ENCODE measurements at places on chromosomes 11 and 22. TPM values are rescaled to one million over a fixed set of nuclear protein-coding genes. Genes with fewer than 3 reads are reported as not detected.

DNA sequence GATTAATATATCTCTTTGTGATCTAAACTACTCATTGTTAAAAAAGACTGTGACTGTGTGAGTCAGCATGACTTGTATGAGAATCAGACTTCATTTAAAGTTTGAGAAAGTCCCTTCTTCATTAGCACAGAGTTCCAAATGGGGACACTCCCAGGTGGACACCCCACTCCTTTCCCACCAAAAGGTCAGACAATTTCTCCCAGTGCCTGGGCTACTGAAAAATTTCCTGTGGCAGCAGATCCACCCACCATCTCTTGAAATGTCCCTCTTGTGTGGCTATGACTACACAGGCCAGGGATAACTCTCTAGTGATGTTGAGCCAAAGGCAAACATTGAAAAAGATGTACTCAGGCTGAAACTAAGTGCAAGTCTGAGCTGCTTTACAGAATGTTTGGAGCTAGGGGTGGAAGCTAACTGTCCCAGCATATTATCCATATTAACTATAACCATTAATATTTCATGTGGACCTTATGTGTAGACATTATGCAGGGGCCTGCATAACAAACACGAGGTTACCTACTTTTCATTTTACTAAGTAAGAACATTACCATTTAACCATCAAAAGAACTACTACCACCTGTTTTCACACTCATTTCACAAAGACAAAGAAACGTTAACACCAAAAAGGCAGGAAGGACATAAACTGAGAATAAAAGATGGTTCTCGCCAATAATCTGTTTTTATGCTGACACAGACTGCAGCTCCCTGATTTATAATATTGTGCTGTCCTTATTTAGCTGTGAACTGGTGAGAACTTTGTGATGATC, 44.8 kb downstream of the MMP20 start:
- DNase-seq = no peak

GRCh38 chr22:31344578-31345330, 1.4 kb downstream of the PATZ1 start:
- DNase-seq = peak; percentile 72

- DNase-seq = no peak
These were observed 549.4 kb upstream of the API5 start for GRCh38 chr11:42762348-42762747.

- peak; percentile 56 for DNase-seq
These were observed 505.7 kb upstream of the LUZP2 start for GRCh38 chr11:23991165-23991539.

DNA sequence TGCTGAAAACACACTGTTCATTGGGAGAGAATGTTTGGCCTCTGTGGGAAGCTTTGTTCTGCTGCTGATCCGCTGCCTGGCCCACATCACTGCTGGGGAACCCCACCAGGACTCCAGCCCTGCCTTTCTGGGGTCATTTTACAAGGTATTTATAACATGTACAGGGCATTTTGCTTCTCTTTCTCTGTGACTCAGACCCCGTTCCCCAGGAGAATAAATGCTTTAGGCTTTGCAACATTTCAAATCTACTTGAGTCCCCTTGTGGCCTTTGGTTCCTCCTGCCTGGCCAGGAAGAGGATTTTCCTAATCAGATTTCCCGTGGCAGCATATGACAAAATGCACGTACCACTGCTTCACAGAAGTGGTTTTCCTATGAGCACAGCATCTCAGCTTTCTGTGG, 43.0 kb downstream of the BTG4 start:
- DNase-seq = no peak

GRCh38 chr11:126354631-126355323, 709 bp upstream of the ST3GAL4 start:
- DNase-seq = no peak

DNA sequence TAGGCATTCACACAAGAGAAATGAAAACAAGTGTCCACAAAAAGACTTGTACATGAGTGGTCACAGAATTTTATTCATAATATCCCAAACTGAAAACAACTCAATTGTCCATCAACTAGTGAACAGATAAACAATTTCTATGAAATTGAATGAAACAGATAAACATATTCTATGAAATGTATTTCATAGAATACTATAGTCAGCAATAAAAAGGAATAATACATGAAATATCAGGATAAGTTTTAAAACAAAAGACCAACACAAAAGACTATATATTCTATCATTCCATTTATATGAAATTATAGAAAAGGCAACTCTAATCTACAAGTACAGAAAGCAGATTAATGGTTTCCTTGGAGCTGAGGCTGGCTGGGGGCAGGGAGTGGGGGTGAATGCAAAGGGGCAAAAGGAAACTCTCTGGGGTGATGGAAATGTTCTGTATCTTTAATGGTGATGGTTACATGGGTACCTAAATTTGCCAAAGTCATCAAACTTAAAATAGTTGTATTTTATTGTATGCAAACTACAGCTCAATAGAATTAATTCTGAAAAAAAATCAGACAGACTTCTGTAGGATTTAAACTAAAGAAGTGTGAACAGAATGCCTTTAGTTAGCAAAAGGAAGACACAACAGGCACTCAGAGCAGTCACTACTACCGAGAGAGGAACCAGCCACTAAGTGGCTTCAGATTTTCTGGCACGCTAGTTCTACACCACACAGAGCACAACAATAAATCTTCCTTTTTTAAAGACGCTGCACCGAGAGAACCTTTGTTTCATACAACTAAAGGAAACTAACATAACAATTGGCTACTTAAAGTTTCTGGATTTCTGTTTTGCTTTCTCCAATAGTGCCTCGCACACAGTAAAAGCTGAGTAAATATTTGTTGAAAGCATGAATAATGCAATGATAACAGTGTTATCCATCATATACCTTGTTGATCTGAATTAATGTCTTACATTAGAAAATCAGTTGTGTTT, 15.4 kb downstream of the CCDC34 start:
- DNase-seq = no peak

- peak; percentile 46 for DNase-seq
These were observed 46.7 kb downstream of the PACS1 start for GRCh38 chr11:66116576-66117361.

- no peak for DNase-seq
These were observed 5.3 kb downstream of the ADA2 start for GRCh38 chr22:17213976-17214375.

DNA sequence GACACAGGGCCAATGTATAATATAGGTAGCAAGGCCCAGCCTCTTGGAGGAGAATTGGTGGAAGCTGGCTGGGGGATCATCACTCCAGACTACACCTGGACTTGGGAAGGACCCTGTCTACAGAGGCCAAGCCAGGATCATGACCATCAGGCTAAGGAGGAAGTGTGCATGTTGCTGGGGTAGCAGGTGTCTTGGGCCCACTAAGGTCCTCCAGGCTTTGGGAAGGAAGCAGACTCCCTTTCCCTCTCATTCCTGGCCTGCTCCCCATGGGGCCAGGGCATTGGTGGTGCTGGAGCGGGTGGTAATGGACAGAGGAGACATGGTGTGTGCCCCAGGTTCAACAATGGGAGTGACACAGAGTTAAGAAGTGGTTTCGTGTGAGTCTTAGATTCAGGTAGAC, 16.0 kb upstream of the TUB start:
- DNase-seq = no peak

- DNase-seq = no peak
These were observed 16.0 kb upstream of the FEZ1 start for GRCh38 chr11:125512106-125512505.

GRCh38 chr11:8289492-8289918, 25.8 kb upstream of the LMO1 start:
- DNase-seq = no peak

DNA sequence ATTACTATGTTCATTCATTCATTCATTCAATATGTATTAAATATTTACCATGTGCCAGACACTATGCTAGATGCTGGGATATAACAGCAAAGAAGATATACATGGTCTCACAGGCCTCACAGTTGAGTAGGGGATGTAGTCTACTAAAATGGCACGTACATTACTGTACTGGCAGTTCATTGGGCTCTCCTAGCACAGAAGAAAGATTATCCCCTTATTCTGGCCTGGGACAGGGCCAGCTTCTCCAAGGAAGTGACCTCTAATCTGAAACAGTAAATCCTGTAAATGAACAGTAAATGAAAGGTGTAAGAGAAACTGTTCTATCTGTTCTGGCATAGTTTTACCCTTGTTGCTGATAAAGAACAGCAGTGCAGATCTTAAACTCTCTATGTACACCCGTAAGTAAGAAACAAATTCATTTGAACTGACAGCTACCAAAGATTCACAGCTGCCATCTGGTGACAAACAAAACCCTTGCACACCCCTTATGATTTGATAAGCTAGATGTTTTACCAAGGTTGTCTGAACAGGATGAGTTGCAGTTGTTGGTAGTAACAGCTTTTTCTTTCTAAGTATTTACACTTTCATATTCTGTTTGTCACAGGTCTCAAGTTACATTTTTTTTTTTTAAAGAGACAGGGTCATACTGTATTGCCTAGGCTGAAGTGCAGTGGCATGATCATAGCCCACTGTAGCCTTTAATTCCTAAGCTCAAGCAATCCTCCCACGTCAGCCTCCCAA, 263.1 kb downstream of the TMEM135 start:
- peak; percentile 23 for DNase-seq

GRCh38 chr11:1625541-1625940, 3.6 kb upstream of the KRTAP5-4 start:
- DNase-seq = no peak

- DNase-seq = peak; percentile 27
These were observed 2.0 kb upstream of the CDK2AP2 start for GRCh38 chr11:67510023-67510345.

DNA sequence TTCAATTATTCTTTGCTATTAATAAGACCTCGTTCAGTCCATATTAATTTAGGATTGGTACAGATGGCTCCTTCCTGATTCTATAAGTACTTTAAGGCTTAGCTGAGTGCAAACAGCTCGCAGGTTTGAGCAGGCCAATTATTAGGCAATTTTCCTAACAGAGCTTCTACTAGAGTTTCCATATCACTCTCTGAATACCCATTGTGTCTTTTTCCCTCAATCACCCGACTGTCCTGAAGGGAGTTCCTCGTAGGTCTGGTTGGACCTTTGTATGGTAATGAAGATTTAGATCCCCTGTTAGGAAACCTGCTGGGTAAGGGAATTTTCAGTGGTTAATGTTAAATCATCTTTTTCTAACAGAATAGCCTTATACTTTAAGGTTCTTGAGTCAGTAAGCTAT, 61.1 kb downstream of the ARHGAP42 start:
- no peak for DNase-seq

DNA sequence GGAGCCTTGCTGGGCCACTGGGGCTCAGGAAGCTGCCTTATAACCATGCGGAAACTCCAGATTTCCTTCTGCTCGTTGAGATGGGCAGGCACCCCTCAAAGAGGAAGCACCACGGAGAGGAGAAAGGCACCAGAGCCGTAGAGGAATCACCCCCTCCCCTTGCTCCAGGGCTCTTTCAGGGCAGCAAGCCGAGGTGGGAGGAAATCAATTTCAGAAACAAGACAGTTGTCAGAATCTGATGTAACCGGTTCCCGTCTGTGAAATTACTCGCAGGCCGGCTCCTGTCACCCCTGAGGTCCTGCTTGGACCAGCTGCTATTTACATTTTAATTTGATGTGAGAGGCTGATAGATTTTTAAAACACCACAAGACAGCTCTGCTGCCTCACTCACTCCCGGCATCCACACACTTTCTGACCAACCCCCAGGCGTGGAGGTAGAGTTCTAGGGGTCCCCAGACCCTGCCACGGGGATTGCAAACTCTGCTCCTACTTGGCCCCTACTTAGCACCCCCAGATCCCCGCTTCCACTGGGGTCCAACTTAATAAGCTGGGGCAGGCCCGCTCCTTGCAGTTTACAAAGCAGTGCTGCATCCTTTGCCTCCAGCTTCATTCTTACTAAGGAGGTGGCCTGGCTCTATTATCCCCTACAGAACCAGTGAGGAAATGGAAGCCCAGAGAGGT, 162.5 kb downstream of the CEP164 start:
- DNase-seq = no peak

Gene KCNQ1
- not detected for total RNA-seq

Gene MMP1
- total RNA-seq = 281 TPM

Data from fibroblast of villous mesenchyme (primary cell).